ENCODE measurements at places on chromosomes 12 and 14.
A peak's percentile ranks its signal among the peaks of the same experiment; 100 is the strongest.

DNA sequence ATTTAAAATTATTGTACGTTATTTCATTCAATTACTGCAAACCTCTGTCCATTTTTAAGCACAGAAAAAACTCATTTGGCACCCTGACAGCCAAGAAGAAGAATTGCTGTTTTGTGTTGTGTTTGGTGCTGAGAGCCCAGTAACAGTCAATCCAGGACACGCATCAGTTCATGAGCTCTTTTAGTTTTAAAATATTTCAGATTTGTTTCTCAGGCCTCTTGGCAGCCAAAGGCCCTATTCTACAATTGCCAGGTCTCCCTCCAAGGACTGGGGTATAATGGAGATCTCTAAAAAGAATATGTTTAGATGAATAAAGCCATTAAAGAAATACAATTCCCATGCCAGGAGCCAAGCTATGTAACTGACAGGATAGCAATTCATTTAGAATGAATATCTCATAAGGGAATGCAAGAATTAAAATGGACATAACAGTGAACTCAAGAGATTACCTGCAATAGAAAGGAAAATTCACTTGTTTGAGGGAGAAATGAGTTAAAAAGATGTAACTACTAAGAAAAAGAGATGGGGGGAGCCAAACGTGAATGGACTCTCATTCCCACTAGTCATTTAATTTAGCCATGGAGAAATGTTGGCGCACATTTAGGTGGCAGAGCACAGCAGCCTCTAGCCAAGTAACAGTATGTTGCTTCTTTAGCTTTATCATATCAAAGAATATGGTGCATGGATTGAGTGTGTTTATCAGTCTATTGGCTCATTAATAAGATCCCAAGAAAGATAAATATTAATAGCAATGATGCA is 140.6 kb upstream of the PELI2 start:
- peak; percentile 67 for DNase-seq

GRCh38 chr14:33930439-33930838 is 20.4 kb downstream of the EGLN3 start:
- no peak for DNase-seq

GRCh38 chr12:45655186-45655585 is 74.3 kb upstream of the ARID2 start:
- DNase-seq, result no peak

- DNase-seq, result peak; percentile 73
Measured at GRCh38 chr12:21656905-21657325, 727 bp downstream of the LDHB start.

- DNase-seq, result no peak
Measured at GRCh38 chr14:38090506-38090905, 117.2 kb upstream of the SSTR1 start.

DNA sequence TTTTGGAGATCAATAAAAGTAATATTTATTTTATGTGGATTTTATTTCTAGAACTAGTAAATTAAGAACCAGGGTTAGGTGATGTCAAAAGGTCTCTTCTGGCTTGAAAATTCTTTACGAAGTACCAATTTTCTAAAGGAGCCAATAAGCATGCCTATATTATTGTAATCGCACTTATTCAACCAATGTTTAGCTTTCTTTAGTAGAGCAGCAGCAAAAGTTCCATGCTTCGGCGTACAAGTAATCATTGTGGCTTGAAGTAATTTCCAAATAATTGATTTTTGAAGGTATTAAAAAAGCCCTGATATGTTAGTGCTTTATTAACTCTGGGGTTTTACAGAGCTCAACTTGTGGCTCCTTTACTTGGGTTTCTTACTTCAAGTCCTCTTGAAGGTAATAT is 3.4 kb downstream of the RMST start:
- DNase-seq, result no peak

DNA sequence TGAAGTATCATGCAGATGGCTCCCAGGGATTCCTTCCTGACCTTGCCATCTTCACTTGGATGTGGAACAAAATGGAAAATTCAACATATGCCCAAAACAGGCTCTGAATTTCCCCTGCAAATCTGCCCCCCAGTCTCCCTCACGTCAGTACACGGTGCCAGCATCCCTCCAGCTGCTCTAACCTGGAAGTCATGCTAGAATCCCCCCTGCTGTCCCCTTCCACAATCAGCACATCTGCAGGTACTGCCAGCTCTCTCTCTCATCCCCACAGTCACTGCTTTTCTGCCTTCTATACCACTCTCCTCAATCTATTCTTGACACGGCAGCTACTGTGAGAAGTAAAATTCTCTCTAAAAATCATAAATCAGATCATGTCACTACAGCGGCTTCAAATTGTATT is 21.6 kb downstream of the GALNT6 start:
- DNase-seq, result no peak

DNA sequence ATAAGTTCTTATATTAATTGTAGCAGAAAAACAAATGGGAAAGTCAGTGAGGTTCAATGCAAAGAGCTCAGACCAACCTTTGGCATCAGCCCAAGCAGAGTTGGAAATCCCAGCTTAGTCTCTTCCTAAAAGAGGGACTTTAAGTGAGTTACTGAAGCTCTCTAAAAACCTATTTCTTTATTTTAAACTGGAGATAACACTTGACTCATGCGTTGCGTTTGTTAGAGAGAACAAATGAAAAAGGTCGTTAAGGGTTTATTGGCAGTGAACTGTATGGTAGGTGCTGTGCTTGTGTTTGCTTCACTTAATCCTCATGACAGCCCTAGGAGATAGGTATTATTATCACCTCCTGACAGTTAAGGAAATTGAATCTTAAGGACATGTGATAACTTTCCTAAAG is 396.5 kb downstream of the RAD51B start:
- no peak for DNase-seq

GRCh38 chr12:66163289-66163688 is 6.5 kb downstream of the TMBIM4 start:
- DNase-seq, result no peak

DNA sequence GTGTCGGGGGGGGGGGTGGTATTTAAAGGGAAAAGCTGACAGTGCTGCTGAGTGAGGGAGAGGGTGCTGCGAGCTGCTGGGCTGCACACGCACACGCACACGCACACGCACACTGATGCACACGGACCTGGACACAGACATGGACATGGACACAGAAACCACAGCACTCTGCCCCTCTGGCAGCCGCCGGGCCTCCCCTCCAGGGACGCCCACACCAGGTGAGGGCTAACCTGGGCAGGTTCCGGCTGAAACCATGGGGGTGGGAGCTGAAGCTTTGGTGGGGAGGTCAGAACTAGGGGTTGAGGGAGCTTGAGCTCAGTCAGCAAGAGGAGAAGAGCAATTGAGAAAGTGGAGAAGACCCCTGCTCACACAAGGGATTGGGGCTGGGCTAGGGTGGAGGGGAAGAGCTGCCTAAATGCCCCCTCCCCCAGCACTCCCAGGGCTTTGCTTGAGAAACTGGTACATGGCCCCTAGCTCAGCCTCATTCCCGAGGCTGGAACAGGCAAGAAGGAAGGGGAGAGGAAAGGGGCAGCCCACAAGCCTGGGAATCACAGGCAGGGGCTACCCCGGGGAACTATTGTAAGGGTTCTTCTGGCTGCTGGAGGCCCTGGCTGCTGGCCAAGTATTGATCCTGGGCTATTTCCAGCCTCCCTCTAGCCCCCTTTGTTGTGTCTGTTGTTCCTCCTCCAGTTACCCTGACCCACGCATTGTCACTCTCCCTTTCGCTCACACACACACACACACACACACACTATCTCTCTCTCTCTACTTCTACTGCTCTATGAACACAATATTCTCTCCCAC is at the start of gene REM2:
Gene REM2 (plus strand): TSS at position 50 of the 804 bp plus-strand sequence. CDS start 66 bp downstream, at position 116.
- no peak for DNase-seq

GRCh38 chr12:50314636-50315312 is 31.5 kb upstream of the LIMA1 start:
- DNase-seq, result peak; percentile 2

DNA sequence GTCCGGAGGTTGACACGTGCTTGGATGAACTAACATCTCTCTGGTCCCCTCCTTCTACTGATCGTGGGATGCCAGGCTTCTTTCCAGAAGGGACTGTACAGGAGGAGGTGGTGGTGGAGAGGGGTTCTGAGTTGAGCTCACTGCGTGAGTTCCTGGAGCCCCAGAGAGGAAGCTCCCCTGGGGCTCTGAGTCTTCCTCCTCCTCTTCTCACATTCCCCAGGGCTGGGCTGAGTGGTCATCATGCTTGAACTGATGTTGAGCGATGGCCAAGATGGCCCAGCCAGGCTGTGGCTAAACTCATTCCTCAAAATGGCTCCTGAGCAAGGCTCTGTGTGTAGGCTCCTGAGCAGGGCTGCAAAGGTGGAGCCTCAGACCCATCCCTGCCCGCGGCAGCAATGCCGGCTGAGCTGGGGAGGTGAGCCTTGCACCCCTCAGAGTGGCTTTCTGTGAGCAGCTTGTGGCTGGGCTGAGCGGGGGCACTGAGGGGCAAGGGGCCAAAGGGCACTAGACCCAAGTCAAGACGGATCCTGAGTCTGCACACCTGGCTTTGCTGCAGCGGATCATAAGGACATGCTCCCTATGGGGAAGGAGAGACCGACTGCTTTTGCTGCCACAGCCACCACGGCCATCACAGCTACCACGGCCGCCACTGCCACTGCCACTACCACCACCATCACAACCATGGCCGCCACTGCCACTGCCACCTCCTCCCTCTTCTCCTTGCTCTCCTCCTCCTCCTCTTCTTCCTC is 35.4 kb downstream of the MEG3 start:
- DNase-seq, result no peak

DNA sequence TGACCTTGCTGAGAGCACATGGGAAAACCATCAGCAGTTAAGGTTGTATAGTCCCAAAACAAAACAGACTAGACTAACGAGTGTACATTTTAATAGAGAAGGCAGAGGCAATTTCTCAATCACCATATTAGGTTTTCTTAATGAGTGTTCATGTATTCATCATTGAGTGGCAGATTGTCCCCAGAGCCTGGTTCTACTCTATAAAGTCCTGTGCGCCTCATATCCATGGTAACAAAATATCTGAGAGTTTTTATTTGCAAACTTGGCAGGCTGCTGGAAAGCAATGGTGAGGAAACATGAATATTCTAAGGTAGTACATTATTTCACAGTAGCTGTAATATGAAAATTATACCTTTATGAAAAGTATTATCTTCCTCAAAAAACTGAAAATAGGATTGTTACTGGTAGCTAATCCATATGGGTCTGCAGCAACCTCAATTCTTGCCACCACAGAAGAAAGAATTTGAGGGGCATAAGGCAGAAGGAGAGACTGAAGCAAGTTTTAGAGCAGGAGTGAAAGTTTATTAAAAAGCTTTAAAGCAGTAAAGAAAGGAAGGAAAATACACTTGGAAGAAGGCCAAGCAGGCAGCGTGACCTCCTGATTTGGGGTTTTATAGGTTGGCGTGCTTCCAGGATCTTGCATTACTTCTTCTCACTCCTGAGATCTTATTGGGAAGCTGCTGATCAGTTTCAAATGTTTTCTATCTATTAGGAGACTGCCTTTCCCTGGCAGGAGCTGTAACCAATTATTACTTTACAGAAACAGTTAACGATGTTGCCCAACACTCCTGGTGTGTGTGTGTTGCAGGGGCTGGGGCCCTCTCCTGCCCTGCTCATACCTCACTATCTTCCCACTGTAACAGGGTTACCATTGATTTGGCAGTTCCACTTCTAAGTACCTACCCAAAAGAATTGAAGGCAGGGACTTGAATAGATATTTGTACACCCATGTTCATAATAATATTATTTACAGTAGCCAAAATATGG is 154.0 kb upstream of the NUDT4 start:
- peak; percentile 36 for DNase-seq

- peak; percentile 88 for DNase-seq
Measured at GRCh38 chr14:52014601-52015267, 25.4 kb downstream of the RTRAF start.

- DNase-seq, result no peak
Measured at GRCh38 chr12:95601091-95601961, 50.0 kb upstream of the USP44 start.

DNA sequence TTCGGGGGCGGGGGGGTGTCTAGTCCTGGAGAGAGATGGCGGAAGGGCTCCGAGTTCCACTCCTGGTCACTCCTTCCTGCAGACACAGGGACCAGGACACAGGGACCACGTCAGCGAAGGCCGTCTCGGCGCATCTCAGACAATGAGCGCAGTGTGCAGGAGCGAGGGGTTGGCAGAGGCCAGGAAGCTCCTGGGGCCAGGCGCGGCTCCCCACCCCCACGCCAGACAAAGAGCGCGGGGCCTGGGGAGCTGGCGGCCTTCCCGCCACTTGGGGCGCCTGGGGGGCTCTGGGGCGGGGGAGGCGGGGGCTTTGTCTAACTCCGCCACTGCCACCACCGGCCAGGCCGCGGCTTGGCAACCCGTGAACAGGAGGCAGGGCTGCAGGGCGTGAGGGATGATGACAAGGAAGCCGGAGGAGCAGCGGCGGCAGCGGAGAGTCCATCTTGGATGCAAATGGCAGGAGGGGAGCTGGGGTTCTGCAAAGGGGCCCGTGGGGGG is 2.2 kb downstream of the CDK2AP1 start:
- DNase-seq, result peak; percentile 92

DNA sequence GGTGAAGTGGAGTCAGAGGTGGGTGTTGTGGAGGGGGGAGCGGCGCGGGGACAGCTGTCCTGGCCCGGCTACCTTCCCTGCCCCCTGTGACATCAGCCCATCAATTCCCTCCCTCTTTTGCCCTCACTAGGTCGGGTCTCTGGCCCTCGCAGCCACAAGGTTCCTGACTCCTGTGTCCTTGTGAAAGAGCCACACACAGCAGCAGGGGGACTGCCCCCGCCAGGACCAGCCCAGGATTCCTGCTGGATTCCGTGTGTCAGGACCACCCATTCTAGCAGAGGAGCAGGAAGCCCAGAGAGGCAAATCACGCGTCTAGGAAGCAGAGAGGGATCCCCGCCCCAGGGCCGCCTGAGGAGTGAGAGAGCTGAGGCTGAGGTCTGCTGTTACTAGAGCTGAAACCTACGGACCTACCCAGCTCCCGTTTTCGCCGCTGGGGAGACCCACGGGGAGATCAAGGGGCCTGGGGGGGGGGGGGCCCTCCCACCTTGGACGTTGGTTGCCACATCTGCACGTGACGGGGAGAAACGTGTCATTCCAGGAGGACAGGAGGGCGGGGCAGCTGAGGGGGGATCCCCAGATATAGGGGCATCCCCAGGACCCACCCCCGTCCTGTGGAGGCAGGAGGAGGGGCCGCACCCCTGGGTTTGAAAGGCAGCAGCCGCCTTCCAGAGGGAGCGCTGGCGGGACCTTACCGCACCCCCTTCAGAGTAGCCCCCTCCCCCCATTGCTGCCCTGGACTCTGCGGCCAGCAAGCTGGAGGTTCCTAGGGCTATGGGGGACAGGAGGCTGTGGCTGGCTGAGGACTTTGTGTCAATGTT is 12.5 kb upstream of the INF2 start:
- no peak for DNase-seq

- DNase-seq, result no peak
Measured at GRCh38 chr12:123591702-123592481, 7.5 kb downstream of the TMED2 start.

GRCh38 chr12:131808744-131809371 is 19.3 kb upstream of the MMP17 start:
- DNase-seq, result no peak

GRCh38 chr12:108367436-108367835 is 28.3 kb upstream of the CMKLR1 start:
- peak; percentile 40 for DNase-seq

- no peak for DNase-seq
Measured at GRCh38 chr12:124884587-124885438, 21.1 kb upstream of the SCARB1 start.

GRCh38 chr14:77554207-77554606 is 55.6 kb upstream of the ISM2 start:
- no peak for DNase-seq

Data from Ammon's horn (tissue), 1 donor.